Hypothalamus (tissue), 51 donors: ENCODE measurements at places on chromosomes 4 and X.

DNA sequence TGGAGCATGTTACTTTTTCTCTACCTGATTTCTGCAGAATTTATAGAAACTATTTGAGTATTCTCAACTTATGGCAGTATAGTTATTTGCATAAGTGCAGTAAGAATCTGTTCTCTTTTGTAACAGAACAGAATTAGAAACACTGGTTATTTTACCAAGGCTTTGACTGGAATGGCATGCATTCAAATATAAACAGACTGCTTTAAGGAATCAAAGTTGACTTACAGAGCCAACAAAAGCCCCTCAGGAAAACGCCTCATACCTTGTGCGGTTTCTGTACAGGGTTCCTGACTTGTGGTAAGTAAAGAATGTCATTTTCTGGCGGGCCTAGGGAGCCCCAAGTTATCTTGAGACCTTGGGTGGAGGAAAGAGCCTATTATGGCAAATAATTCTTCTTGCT is 97.1 kb downstream of the GPR143 start:
- DNase-seq: no peak

GRCh38 chrX:37383313-37383712 is 34.1 kb downstream of the PRRG1 start:
- DNase-seq: no peak

DNA sequence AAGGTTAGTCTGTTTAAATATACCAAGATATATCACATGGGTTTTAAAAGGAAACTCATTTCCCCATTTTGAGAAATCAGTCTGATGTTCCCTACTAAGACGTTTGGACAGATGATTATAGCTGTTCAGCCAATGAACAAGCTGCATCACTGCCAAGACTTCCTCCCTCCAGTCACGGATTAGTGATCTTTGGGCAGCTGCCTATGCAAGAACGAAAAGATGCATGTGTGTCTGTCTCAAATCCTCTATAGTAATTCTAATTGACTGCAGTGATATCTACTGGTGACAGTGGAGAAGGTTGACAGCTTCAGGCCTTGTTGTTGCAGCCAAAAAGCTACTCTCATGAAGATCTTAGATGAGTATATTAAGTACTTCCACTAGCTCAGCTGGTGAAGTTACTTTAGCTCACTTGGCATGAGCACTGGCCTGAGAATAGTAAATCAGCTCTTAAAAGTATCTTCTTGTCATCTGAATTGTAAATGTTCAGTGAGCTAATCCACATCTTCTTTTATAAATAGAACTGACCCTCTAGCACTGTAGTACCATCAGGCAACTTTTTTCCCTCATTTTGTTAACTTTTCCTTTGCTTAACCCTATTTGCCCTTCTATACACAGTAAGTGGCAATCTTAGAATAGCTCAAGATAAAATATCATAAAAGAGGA is 134.5 kb upstream of the PCDH10 start:
- DNase-seq: no peak

GRCh38 chrX:47148946-47149345 is 3.9 kb downstream of the RBM10 start:
- no peak for DNase-seq

- DNase-seq: no peak
Measured at GRCh38 chr4:149799546-149799945, 16.1 kb downstream of the IQCM start.

GRCh38 chrX:136650811-136651210 is 2.9 kb downstream of the CD40LG start:
- DNase-seq: no peak

- DNase-seq: no peak
Measured at GRCh38 chr4:178937130-178937529, 1494.9 kb upstream of the AGA start.

GRCh38 chr4:164383358-164384220 is 370.3 kb upstream of the SMIM31 start:
- DNase-seq: peak; percentile 68

DNA sequence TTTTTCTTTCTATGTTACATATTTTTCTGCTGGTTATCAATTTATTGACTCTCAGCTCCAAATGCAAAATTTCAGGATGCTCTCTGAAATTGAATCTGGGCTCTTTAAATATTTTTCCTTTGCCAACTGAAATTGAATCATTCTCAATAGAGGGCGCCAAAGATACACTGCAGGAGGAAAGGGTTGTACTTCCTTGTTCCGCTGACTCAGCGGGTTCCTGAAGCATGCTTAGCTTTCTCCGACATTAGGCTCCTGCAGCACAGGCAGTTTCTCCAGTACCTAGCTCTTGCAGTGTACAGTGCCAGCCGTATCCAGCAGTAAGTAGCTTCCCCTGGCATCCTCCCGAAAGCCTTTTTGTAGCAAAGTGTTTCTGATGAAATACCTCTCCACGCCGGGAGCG is 28.8 kb upstream of the CFAP47 start:
- no peak for DNase-seq

- DNase-seq: no peak
Measured at GRCh38 chr4:63315651-63316050, 1093.6 kb downstream of the TECRL start.

DNA sequence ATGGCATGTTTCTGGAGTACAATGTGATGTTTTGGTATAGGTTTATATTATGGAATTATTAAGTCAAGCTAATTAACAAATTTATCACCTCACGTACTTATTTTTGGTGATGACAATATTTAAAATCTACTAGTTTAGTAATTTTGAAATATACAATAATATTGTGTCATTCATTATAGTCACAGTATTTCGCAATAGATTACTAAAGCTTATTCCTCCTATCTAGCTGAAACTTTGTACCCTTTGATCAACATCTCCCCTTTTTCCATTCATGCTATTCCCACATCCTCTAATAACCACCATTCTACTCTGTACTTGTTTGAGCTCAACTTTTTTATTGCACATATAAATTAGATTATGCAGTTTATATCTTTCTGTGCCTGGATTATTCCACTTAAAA is 164.8 kb upstream of the SPANXN4 start:
- no peak for DNase-seq

- no peak for DNase-seq
Measured at GRCh38 chr4:113145519-113146291, 96.3 kb downstream of the ANK2 start.

DNA sequence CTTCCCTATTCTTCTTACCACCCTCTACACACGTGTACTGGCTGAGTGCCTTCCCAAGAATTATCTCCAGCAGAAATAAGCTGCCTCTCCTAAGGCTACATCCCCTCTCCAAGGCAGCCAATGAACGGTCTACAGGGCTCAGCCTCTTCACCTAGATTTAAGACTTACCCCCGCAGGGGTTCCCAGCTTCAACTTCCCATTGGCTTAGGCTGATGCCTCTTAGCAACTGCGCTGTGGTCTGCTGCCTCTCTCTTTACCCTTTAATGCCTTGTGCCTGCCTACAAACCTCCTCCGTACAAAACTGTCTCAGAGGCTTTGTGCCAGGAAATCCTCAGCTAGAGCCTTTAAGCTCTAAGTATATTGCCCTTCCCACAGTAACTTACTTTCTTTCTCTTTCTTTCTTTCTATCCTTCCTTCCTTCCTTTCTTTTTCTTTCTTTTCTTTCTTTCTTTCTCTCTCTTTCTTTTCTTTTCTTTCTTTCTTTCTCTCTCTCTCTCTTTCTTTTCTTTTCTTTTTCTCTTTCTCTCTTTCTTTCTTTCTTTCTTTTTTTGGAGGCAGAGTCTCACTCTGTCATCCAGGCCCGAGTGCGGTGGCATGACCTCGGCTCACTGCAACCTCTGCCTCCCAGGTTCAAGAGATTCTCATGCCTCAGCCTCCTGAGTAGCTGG is 15.1 kb upstream of the PIGA start:
- no peak for DNase-seq

GRCh38 chr4:133839326-133839725 is 362.3 kb downstream of the PABPC4L start:
- DNase-seq: no peak

DNA sequence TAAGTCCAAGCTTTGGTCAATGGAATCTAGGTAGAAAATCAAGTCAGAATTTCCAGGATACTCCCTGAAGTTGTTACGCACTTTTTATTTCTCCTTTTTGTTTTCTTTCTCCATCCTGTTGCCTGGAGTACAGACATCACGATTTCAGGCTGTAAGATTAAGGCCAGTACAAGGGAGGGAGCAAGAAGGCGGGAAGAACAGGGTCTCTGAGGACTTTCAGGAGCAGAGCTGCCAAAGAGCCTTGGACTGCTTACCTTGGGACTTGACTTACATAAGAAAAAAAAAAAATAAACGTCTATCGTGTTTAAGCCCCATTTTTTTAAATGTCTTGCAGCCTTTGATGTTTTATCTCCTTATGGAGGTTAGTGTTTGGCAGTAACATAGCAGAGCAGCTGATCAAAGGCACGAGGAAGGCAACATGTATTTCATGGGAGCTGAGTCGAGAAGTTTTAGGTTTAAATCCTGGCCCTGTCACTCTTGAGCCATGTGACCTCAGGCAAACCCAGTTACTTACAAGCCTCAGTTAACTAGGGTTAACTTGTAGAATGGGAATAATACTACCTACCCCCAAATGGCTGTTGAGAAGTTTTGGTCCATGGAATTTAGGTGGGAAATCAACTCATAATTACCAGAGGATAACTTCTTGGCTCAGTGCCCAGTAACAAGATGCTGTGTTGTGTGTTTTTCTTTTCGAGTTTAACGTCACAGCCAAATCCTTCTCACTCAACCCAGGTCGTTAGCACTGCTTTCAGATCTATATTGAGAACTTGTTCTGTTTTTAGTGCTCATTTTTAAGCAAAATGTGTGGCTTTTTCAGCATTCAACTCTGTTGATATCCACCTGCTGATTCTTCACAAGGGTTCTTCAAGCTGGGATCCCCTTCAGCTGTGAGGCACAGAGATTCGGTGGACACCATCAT is 106.8 kb downstream of the CLNK start:
- no peak for DNase-seq

DNA sequence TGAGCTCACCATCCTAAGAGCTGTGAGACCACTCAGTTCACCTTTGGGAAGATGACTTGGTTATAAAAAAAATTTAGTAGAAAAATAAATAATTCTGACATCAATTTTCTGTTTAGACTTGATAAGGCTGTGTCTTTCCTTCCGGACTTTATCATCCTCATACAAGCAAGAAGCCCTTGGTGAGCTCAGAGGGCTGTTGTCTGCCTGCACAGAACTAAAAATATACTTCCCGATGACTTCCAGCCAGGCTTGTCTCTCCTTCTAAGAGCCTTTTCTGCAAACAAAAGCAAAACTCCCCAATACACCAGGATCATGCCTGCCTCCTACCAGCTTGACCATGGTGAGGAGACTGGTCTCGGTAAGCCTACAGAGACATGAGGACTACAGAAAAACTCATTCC is 58.3 kb upstream of the PHOX2B start:
- DNase-seq: no peak

DNA sequence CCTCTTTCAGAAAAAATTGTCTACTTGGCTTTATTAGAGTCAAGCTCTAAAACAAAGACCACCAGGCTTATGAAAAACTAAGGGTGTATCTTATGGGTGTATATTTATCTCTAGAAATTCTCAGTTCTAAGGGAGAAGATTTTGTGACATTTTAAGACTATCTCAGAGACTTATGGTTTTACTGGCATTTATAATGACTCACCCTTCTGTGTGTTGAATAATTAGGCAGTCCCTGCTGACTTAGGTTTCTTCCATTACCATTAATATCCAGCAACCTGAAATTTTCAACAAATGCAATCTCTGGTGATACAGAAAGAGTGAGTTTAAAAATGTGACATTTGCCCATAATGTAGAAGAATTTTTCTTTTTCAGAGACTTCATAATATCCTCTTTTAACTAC is 1015.0 kb upstream of the AGA start:
- no peak for DNase-seq
